ENCODE measurements at places on chromosomes 4 and X.

- no peak for DNase-seq
Observed at GRCh38 chr4:83036991-83037665, 2.1 kb downstream of the COPS4 start.

DNA sequence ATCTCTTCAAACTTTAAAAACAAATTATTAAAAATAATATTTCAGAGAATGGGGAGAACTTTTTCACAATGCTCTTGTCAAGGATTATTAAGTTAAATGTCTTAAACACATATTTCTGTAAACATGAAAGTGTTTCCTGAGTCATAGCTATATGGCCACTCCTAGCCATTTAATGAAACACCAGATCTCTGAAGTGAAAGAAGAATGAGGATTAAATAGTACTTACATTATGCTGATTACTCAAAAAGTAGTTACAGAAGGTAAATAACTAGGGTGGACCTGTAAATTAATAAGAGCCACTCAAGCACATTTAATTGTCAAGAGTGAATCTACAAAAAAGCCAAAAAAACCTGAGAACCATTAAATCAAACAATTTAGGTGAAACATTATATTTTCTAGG is 57.6 kb upstream of the GALNT7 start:
- no peak for DNase-seq

DNA sequence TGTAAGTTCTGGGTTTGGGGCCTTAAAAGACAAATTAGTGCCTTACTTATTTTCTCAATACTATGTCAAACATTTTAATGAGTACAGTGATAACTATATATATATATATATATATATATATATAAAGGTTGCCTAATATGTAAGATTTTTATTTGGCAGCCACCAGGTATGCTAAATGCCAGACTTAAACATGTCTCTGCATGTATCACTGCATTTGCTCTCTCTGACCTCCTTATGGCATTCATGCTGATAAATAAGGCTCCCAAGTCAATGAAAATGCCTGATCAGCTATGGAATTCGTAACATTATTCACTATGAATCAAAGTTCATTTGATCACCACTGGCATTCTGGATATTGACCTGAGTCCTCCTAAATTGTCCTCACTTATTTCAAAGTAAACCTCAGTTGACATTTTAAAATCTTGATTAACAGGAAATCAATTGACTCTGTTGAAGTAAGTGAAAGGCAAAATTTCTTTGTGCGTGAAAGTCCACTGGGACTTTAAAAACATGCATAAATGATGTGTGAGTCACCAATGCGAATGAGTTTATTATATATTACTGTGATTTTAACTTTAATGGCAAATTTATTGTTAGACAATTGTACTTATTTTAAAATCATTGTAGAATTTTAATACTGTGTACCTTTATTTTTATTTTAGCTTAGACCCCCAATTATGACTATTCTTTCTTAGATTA is 29.2 kb upstream of the AREG start:
- DNase-seq: no peak

DNA sequence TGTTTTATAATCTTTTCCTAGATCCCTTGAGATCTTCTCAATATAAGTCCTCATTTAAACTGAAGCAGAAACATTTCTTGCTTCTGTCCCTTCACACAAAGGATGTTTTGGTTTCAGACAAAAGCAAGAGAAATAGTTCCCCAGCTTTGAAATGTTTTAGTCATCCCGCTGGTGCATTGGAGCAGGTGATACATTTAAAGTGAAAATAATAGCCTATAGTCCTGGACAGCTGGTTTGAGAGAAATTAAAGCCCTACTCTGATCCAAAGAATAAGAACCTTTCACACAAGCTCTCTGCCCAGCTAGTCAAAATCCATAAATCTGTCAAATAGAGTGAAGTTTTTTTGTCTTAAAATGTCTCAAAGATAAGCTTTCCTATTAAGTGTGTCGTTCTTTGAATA is 79.4 kb downstream of the LUZP4 start:
- DNase-seq: no peak

DNA sequence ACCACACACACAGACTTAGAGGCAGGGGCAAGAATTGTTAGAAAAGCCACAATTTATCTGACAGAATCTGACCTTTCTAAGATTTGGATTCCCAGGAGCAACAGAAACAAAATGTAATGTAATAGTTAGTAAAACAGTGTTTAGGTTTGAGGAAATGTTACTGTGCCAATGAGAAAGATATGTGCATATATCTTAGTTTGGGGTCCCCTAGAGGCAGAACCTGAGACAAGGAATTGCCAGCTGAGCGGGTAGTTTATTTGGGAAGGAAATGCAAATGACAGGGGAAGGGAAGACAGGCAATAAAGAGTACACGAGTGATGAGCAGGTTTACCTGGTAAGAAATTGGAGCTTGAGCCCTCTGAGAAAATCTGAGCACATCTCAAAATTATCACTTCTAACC is 31.3 kb upstream of the DDX53 start:
- DNase-seq: no peak

GRCh38 chr4:140059159-140059558 is 94.8 kb downstream of the MAML3 start:
- no peak for DNase-seq

GRCh38 chr4:53914313-53915016 is 149.9 kb downstream of the CHIC2 start:
- no peak for DNase-seq
